Stimulated activated CD4-positive, alpha-beta T cell treated with anti-CD3 and anti-CD28 coated beads, TNF-alpha, amount 100 ng/mL, for 48 hours (primary cell): ENCODE measurements at places on chromosomes 4 and X.

DNA sequence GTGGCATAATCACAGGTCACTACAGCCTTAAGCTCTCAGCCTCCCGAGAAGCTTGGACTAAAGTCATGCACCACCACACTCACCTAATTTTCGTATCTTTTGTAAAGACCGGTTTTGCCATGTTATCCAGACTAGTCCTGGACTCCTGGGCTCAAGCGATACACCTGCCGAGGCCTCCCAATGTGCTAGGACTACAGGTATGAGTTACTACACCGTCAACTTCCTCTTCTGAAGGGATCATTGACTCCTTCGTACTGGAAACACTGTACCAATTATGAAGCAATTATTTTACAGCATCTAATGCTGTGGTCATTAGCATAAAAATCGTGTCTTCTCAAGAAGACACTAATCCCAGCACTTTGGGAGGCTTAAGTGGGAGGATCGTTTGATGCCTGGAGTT is 35.2 kb downstream of the PDS5A start:
- no peak for DNase-seq

DNA sequence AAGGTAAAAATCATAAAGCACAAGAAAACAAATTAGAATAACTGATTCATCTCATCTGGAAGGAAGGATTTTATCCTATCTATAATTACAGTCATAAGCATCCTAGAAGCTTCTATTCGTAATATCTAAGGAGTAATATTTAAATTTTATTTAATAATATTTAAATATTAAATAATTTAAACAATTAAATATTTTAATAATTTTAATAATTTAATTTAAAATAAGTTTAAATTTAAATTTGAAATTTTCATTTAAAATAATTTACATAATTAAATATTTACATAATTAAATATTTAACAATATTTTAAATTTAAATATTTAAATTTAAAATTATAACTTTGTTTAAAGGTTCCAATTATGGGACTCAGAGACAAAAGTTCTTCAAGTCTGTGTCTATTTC is 127.5 kb upstream of the GK2 start:
- DNase-seq = no peak

DNA sequence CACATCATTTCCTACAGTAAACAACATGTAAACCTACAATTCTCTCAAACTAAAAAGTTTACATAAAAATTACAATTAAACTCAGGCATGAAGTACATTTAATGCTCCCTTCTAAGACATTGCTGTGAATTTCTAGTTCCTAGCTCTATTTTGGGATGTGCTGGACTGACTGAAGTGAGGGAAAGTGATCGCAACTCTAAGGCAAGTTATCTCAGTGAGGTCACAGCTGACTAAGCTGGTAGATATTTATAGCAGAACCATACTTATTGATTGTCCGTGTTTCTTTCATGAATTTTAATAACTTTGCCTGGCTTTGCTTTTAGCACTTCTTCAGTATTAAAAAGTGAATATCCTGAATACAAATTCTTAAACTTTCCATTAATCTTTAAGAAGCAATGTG is 570.4 kb upstream of the GALNTL6 start:
- no peak for DNase-seq

- no peak for DNase-seq
These were observed 330.4 kb downstream of the GBA3 start for GRCh38 chr4:23023121-23023520.

GRCh38 chr4:186823989-186824388 is 100.3 kb upstream of the FAT1 start:
- no peak for DNase-seq
